Aorta (tissue), 5 donors: ENCODE measurements at places on chromosomes 2 and 18. TPM values are rescaled to one million over a fixed set of nuclear protein-coding genes. Genes with fewer than 3 reads are reported as not detected.

The PRKAG3 gene
- 0.19 TPM for total RNA-seq

The TNS1 gene
- total RNA-seq, result 1,456 TPM

The INO80C gene
- total RNA-seq, result 19.1 TPM

The NCKAP5 gene
- total RNA-seq, result 2.4 TPM

The SPEG gene
- total RNA-seq, result 453 TPM

The RAD51AP2 gene
- not detected for total RNA-seq

The ZBTB7C gene
- 18.2 TPM for total RNA-seq

The FIGN gene
- 27.8 TPM for total RNA-seq

The FAHD2B gene
- total RNA-seq, result 12.0 TPM
